NAMALWA (cell line): ENCODE measurements at places on chromosomes 1 and 21.

GRCh38 chr1:88593358-88593757 lies 90.7 kb upstream of the PKN2 start:
- no peak for DNase-seq

- DNase-seq: no peak
Measured at GRCh38 chr1:221672965-221673364, 68.9 kb downstream of the DUSP10 start.

DNA sequence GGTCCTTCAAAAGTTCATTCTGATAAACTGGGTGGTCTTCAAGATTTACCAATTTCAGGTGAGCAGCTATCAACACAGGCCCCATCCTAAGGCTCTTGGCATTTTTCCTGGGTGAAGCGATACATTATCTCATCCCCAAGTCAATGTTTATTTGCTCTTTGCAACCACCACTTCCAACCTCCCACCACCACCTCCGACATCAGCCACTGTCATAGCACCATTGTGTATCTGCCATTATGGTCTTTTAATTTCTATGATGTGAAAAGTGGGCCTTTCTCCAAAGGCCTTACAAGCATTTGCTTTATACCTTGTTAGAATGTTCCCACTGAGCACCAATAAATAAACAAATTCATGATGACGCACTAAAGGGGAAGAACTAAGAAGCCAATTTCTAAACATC lies 47.2 kb downstream of the TBX15 start:
- DNase-seq: no peak

GRCh38 chr1:71521655-71522264 lies 440.9 kb upstream of the ZRANB2 start:
- peak; percentile 51 for DNase-seq

- DNase-seq: no peak
Measured at GRCh38 chr1:206442101-206442500, 28.2 kb upstream of the IKBKE start.
